ENCODE measurements at places on chromosomes 2 and 18. TPM values are rescaled to one million over a fixed set of nuclear protein-coding genes. Genes with fewer than 3 reads are reported as not detected.

KYNU gene
- 2.0 TPM for total RNA-seq

MCM6 gene
- total RNA-seq: 71.3 TPM

DNA sequence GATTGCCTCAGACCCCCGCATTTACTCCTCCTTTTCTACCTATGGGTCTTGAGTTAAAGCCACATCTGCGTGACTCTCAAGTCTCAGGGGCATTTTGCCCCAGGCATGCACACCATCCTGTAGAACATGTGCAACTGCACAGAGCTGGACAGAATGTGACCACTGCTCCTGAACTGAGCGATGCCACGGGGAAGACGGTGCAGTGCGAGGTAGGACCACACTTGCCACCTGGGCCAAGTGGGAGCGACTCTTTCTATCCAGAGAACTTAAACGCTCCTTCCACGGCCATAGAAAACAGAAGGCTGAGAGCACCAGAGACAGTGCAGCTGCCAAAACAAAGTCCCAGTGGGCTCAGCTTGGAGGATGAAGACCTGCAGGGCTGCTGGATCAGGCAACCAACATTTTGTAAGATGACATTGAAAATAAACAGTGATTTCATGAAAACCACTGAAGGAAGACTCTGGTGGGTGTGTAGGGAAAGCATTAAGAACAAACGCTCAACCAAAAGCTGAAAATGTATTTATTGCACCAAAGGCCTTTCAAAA is 149.0 kb upstream of the HDAC4 start:
- no peak for DNase-seq

DNA sequence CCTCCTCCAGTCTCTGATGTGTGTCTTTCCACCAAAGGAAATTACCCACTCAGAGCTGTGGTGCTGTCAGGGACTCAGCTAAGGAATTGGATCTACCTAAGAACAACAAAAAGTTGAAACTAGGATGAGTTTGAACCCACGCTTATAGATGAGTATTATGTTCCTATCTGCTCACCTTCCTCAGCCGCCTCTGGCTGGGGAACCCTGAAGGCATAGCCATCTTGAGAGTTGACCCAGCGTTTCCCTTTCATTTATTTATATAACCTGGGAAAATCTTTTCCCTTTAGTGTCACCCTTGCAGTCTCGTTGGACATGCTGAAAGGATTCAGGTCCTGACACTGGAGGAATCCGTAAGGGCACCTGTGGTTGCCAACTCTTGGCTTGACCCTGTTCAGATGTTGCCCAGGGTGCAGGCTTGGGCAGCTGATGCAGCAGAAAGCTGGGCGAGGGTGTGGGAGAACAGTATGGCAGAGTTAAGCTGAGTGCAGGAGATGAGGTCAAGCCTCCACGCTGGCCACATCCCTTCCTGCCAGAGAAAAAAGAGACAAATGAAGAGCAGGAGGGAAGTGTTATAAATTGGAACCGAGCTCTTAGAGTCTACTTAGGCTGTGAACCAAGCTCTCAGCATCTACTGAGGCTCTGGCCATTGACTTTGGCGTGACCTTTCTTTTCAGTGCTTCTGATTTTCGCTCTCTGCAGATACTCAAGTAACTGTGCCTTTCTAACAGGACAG is 1.9 kb downstream of the CDH20 start:
- no peak for DNase-seq

GRCh38 chr2:160898581-160899307 is 261.5 kb upstream of the TANK start:
- DNase-seq: no peak

DNA sequence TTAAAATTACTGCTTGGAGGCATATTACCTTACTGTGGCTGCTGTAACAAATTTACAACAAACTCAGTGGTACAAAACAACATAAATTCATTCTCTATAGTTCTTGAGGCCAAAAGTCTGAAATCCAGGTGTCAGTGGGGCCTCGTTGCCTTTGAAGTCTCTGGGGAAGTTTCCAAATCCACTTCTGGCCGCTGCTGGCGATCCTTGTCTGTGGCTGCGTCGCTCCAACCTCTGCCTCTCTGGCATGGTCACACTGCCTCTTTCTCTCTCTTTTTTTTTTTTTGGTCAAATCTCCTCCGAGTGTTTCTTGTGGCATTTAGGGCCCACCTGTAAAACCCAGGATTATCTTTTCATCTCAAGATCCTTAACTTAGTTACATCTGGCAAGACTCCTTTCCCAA is 182.8 kb downstream of the ST6GAL2 start:
- DNase-seq: no peak

GRCh38 chr18:50080316-50080715 is 114.6 kb downstream of the MYO5B start:
- DNase-seq: no peak

DNA sequence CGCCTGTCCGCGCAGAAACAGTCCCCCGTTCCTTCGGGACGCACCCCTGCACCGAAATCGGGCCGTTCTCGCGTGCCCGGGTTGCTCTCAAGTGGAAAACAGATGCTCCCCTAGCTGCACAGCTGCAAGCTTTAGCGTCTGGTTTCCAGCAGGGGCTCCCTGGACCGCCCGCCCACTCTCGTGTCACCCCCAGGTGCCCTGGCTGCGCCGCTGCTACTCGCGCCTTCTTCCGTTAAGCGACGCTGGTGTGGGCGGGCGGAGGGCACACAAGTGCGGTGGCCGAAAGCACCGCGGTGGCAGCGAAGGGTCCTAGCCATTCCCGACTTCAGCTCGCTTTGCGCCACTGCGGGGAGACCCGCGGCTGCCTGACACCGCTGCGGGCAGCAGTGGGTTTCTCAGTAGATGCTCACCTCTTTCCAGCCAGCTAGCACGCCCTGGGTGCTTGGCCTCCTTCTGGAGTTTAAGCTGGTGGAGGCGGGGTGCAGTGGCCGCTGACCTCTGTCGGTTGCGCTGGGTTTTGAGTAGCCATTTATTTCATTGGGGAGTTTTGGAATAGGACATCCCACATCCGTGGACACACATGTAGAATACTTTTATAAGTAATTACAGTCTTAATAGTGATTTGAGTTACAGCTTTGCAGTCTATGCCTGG is 806 bp downstream of the ZNF407 start:
- no peak for DNase-seq

DNA sequence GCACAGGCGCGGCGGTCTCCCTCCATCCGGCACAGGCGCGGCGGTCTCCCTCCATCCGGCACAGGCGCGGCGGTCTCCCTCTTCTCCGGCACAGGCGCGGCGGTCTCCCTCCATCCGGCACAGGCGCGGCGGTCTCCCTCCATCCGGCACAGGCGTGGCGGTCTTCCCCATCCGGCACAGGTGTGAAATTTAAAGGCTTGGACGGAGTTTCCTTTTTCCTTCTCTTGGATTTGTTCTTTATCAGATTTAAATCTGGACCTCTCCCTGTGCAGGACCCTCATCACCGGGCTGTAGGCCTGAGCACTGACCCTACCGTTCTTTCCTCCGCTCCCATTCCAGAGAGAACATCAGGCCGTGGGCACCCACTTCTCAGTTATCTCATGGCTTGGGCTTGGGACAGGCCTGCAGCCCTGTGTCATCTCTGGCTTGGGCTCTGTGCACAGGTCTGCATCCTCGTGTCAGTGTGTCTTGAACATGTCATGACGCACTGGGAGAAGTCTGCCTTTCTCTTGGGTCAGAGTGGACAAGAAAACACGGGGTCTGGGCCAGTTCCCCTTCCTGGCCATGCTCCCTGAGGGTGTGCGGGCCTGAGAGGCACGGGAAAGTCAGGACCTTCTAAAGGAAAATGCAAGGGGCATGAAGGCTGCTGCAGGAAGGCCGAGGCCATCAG is 53.9 kb upstream of the PXDN start:
- DNase-seq: no peak

- peak; percentile 73 for DNase-seq
Observed at GRCh38 chr2:36329746-36330472, 25.7 kb upstream of the CRIM1 start.

- no peak for DNase-seq
Observed at GRCh38 chr2:69589973-69590652, 53.4 kb downstream of the AAK1 start.

DNA sequence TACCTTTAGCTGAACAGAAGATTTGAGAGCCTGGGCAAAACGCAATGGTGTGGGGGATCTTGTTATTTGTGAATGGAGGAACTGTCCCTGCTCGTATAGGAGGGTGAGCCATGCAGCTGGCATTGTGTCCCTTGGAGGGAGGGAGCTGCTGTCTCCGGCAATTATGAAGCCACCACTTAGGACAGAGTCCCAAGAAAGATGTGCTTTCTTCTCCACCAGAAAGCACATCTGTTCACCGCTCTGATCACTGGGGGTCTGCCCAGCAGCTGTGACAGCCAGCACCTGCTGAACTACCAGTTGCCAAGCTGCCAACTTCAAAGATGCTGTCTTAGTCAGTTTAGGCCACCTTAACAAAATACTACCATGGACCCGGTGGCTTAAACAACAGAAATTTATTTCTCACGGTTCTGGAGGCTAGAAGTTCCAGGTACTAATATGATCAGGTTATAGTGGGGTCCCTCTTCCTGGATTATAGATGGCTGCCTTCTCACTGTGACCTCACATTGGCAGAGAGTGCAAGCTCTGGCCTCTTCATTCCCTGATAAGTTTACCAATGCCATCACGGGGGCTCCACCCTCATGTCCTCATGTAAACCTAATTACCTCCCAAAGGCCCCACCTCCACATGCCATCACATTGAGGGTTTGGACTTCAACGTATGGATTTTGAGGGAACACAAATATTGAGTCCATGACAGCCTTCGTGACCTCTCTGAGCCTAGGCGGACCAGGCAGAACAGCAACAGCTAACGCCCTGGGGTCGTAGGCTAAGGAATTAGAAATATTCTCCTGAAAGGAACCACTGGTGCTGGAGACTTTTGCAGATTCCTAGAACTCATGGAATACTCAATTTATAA is 148.3 kb downstream of the RHBDD1 start:
- DNase-seq: no peak

GRCh38 chr18:79851950-79852349 is 54.2 kb downstream of the KCNG2 start:
- DNase-seq: no peak

GRCh38 chr2:142745691-142746090 is 131.8 kb upstream of the KYNU start:
- DNase-seq: peak; percentile 67

DNA sequence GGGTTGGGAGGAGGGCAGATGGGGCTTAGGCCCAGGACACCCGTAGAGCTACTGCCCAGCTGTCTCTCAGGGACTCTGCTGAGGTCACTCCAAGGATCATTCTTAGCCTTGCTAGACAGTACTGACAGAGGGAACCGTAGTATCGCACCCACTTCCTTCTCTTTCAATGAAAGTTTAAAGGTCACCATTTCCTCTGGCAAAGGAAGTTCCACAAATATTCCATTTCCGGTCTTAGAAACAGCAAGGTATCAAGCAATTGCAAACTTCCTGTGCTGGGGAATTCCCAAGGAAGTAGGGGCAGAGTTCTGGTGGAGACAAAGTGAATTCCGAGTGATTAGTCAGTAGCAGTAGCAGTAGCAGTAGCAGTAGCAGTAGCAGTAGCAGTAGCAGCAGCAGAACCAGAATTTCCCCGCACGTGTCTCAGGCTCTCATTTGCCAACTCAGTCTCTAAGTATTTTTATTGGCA is 24.7 kb downstream of the IL1B start:
- DNase-seq: peak; percentile 80

- peak; percentile 55 for DNase-seq
Observed at GRCh38 chr2:102664471-102664909, 45.1 kb downstream of the SLC9A2 start.

All from epithelial cell of proximal tubule (primary cell).